ENCODE measurements at places on chromosomes 12 and 14.

GRCh38 chr14:48563489-48563888 is 888.1 kb upstream of the MDGA2 start:
- no peak for DNase-seq

- DNase-seq, result no peak
Observed at GRCh38 chr14:22767323-22767589, 768 bp downstream of the OXA1L start.

DNA sequence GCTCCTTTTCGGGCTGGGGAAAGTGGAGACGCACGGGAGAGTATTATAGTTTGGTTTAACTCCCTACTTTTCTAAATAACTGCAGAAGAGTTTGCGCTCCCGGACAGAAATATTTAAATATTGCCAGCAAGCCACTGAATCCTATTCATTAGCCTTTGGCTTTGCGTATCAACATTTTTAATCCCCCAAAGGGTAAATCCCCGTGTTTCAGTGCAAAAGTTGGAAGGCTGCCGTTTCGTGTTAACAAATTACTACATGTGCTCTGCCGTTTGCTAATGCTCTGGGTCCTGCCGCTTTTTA is 372 bp upstream of the DPF3 start:
- no peak for DNase-seq

- DNase-seq, result no peak
Observed at GRCh38 chr14:66649498-66649897, 141.6 kb downstream of the GPHN start.

DNA sequence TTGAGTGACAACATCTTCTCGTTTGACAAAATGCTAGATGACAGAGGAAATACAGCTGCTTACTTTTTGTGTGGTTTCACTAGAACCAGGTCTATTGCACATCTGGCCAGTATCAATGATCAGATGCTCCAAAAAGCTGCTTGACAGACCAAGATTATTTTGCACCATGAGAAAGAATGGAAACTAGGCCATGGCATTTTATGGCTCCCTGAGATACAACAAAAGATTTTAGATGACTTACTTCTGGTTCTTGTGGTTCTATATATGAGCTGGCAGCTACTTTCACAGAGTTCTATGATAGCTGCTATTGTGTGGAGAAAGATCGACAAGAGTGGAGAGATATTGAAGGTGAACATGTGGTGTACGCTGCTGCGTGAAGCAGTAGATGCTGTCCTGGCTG is 25.9 kb upstream of the PPFIBP1 start:
- no peak for DNase-seq

Data from fibroblast of skin of right quadriceps (primary cell).